COR-L47 (cell line): ENCODE measurements at places on chromosomes 6 and 20.
A peak's percentile ranks its signal among the peaks of the same experiment; 100 is the strongest.

GRCh38 chr6:16659466-16660156, 101.6 kb downstream of the ATXN1 start:
- no peak for DNase-seq

DNA sequence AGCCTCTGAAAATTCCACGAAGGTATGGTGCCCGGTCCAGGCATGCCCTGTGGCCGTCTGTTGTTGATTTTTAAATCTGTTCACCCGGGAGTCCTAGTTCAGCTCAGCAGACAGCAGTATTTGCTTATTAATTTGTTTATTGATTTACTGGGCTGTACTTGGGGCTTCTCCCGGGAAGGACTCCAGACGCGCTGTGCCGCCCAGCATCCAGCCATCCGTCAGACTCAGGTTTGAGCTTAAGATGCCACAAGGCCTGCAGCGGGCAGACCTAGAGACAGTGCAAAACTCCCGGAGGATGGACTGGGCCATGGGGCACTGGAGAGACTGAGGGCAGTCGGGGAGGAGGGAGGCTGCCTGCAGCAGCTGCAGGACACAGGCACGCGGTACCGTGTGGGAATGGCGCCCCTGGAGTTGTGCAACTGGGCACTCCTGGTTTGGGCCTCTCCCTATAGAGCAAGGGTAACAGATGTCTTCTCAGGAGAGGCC, 17.3 kb upstream of the CCDC167 start:
- no peak for DNase-seq

- no peak for DNase-seq
Observed at GRCh38 chr20:19735446-19735845, 22.6 kb upstream of the RIN2 start.

DNA sequence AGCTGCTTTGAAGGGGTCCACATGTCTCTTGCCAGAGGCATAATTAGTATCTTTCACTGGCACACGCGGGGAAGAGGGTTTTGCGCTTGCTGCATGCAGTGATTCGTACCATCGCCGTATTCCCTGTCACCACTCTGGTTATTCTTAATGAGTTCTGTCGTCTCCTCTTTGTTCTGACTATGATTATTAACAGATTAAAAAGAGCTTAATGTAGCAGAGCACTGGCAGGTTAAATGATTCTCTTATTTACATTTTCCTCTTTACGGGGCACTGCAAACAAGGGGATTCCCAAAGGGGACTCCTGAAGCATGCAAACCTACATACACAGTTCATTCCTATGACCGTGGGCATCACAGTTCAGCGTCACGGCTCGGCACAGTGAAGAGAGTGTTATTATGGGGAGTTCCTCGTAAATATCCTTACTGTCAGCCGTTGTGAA, 204.8 kb downstream of the DTNBP1 start:
- peak; percentile 39 for DNase-seq

- DNase-seq: no peak
Observed at GRCh38 chr6:89208551-89208950, 8.6 kb downstream of the GABRR1 start.

- no peak for DNase-seq
Observed at GRCh38 chr6:41965429-41966213, 24.0 kb upstream of the CCND3 start.

GRCh38 chr6:137006056-137006455, 38.7 kb downstream of the IL20RA start:
- no peak for DNase-seq

DNA sequence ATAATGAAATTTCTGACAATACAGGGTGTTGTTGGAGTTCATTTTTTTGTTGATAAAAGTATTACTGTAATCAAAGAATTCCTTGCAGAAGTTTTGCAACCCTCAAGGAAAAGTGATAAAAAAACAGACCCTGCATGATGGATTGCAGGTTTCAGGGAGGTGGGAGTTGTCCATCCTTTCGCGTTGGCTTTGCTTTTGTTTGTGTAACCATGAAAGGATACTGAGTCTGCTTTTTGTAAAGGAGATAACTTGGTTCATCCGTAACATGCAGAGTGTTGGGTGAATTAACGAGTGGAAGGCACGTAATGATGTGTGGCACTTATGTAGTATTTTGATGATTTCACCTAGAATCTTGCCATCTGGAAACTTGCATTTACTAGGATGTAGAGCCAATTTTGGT, 23.6 kb downstream of the FOXO3 start:
- DNase-seq: no peak

DNA sequence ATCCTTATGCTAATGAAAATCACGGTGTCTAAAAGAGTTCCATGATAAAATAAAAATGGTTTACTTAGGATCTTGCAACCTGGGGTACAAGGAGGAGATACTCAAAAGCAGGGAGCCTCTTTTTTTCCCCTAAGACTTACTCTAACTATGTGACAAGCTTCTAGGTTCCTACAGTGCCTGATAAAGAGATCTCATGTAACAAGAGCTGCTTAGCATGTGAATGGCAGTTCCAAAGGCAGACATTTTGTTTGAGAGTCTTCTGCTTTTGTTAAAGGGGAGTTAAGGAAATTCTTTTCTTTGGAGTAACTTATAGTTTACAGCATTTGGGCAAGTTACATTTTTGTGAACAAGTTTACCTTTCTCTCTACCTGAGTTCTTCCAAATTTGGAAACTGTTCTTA, 945.8 kb upstream of the ADGRB3 start:
- no peak for DNase-seq

DNA sequence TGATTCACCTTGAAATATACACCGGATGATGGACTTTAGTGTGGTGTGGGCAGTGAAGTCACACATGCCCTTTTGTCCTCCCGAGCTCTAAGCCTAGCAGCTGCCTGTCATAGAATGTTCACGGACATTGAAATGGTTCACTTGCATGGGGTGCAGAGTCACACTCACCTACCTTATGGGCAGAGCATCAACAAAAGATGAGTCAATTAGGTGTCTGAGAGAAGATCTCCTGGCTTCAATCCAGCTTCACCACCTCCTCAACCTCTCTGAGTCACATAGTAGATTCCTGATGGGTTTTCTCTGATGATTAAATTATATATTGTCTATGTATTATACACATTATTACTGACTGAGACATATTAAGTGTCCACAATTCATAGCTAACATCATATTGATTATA, 48.1 kb upstream of the HLA-E start:
- no peak for DNase-seq

DNA sequence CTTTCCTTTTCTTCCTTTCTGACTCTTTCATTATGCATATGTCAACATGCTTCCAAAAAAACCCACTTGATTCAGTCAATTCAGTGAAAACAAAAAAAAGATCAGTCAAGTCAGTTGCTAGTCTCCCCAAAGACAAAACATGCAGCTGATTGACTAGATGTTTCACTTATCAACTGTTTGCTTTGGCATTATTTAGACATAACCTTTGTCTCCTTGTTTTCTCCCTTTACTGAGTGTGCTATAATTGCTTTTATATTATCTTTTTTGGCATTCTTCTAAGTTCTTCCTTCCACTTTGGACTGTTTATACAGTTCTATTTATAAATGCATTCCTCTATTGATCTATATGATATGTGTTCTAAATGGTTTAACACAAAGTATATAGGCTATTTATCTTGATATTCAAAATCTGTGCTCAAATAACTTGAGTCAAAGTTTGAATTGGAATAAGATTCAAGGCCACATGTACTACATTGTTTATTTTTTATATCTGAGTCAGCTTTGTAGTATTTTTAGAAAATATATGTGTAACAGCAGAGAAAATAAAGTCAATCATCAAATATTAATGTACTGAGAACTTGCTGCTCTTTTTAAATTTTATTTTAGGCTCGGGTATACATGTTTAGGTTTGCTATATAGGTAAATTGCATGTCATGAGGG, 260.5 kb downstream of the CENPW start:
- no peak for DNase-seq

GRCh38 chr6:110777636-110778035, 37.6 kb downstream of the CDK19 start:
- no peak for DNase-seq

- no peak for DNase-seq
Observed at GRCh38 chr6:44435500-44435899, 48.0 kb downstream of the CDC5L start.

DNA sequence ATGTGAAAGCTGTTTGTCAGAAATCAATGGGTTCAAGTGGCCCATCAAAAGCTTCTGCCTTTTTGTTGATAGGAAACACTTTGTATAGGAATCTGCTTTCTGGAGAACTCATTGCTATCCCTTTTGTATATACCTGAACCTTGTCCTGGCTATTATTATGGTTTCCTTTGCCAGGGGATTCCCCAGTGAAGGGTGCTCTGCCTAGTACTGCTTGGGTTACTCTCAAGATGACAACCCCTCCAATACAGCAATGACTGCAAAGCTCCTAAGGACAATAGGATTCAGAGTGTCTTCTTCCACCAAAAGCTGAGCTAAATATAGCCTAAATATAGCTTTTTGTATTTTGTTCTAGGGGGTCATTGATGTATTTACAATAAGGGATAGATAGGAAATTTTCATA, 54.0 kb upstream of the PTPRK start:
- DNase-seq: no peak

- DNase-seq: no peak
Observed at GRCh38 chr6:149936743-149937142, 5.1 kb upstream of the ULBP2 start.

DNA sequence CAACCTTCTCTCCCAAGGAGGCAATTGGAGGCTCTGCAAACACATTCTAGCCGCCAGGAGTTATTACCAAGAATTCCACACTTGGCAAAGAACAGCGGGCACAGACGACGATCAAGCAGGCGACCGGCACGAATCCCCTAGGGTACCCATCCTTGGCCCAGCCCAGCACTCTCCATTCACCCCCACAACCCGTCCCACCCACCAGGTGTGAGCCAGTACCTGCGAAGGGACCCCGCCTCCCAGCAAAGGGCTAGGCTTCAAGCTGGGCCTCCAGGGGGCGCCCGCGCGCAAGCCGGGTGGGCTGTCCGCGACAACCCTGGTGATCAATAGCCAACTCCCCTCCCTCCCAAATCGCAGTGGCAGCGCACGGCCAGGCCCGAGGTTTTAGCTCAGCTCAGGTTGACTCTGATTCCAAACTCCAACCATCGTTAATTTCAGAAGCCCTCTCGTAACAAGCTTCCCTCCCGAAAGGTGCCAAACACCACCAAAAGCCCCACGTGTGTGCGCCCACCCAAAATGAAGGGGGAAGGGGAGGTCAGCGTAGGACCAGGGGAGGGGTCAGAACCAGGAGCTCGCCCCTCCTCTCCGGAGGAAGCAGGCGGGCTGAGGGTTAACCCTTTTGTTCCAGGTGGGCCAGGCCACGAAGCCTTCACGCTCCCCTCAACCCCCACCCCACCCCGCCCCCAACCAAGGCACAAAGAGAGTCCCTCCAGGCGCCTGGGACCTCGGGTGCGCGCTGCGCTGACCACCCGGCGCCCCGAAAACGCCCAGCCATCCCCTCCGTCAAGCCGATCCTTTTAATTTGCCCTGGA, 2.1 kb downstream of the SALL4 start:
- peak; percentile 75 for DNase-seq

GRCh38 chr6:121344539-121344938, 10.3 kb upstream of the TBC1D32 start:
- DNase-seq: no peak

- no peak for DNase-seq
Observed at GRCh38 chr20:41623625-41624375, 5.6 kb upstream of the CHD6 start.

- DNase-seq: no peak
Observed at GRCh38 chr20:54209216-54209813, 1.4 kb downstream of the PFDN4 start.

- no peak for DNase-seq
Observed at GRCh38 chr20:44010162-44010704, 95.6 kb downstream of the TOX2 start.

DNA sequence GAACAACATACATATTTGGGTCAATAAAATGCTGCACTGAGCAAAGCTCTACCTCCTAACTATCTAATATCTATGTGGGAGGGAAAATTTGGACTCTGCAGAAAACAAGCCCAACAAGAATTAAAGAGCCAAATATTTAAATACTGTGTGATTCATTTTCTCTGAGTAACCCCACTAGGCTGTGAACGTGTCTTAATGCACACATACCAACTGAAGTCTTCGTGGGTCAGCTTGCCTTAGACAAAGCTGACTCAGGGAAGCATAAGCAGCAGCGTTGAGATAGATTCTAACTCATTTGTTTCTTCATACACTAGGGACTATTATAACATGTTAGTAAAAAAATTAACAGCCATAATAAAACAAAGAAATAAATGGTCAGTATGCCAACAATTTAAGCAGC, 114.3 kb downstream of the GJA1 start:
- no peak for DNase-seq

DNA sequence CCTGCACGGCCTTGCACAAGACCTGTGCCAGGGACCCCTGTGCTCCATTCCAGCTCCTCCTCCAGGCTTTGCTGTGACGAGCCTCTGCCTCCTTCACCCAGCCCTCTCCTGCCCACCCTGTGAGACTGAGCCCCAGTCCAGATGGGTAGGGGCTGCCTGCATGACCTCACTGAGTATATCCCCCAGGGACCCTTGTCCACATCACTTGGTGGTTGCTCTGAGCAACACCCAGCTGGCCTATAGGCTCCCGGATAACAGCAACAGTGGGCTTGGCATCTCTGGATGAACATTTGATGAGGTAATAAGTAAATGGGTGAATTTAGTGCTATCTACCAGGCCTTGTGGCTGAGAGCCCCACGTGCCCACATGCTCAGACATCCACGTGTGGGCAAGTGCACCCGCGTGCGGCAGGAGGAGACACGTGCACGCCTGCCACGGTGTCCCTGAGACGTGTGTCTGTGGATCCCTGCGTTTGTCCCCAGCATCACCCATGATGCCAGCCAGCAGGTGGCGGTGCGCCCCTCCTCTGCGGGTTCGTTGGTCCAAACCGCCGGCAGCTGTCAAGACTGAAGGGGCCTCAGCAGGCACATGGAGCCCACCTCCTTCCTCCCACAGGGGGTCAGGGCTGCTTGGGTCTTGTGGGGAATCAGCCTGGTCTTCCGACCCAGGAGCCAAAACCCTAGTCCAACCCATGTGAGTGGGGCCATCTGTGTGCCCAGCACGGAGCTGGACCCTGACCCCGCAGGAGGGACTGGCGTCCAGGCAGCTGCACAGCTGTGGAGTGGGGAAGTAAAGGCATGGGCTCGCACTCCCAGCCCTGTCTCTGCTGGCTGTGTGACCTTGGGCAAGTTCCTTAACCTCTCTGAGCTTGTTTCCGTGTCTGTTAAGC, 45.9 kb downstream of the FGD2 start:
- DNase-seq: peak; percentile 82

DNA sequence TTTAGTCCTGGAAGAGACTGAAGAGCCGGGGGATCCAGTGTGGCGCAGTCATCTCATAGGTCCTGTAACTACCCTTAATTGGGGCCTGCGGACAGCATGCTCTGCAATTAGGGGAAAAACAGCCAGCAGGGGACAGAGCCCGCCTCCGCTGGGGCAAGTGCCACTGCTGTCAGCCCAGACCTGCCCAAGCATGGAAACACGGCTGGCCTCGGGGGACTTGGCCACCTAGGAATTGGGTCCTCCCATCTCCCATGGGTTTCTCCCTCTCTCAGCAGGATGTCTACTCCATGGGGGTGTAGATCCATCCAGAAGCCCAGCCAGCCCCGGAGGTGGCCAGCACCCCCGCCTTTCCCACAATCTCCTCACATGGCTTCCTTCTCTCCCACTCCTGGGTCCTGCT, 3.6 kb downstream of the GHRH start:
- DNase-seq: peak; percentile 45

GRCh38 chr6:36912586-36912985, 26.8 kb downstream of the C6orf89 start:
- DNase-seq: no peak

- DNase-seq: no peak
Observed at GRCh38 chr6:160990847-160991405, 643 bp upstream of the MAP3K4 start.
